ENCODE measurements at places on chromosomes 12 and 14.
A peak's percentile ranks its signal among the peaks of the same experiment; 100 is the strongest.

DNA sequence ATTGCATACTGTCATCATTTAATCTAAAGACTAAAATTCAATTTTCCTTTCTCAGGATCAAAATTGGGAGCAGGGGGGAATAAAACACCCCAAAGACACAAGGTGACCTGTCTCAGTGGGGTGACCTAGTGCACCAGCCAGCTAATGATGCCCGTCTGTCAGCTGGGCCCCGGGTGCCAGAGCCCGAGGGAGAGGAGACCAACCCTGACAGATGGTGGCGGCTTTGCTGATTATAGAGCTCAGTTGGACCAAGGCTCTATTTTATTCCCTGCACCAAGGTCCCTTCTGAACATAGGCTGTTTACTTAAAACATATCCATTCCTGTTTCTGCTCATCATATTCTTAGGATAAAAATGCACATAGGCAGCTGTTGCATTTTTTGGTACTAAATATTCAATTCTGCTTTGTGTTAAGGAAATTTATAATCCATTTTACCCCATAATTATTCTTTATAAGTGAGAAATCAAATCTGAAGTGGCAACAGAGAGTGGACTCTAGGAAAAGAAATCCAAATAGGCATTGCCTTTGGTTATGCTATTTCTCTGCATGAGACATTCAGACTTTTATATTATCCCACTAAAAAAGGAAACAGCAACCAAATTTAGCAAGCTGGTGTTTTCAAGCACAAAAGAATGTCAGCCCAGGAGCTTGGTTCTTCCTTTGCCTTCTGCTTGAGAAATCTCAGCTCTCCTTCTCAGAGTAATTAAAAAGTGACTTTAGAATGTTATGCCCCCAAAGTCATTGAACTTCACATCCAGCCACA, 96.8 kb upstream of the IFNG-AS1 start:
- DNase-seq: peak; percentile 73

GRCh38 chr12:107492393-107493134, 193.0 kb upstream of the PWP1 start:
- no peak for DNase-seq

DNA sequence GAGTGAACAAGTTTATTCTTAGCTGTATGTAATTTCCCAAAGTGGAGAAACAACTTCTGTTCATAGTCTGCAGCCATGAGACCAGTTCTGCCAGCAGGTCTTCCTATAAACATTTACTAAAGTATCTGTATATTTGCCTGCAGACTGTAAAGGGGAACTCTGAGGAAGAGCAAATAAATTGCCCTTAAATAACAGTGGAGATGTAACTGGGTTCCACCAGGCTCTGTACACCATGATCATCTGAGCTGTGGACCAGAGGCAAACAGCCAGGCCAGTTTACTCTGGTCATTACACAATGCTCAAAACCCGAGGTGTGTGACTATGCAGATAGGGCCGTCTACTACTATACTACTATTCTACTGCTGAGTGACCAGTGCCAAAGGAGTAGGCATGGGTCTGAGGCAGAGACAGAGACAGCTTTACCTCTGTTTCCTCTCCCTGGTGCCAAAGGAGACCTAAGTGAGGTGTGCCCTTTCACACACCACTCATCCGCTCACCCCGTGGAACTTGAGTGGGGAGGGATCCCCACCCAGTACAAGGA, 21.1 kb upstream of the CERS5 start:
- peak; percentile 50 for DNase-seq

- no peak for DNase-seq
Measured at GRCh38 chr12:71036526-71036925, 116.0 kb upstream of the PTPRR start.

- no peak for DNase-seq
Measured at GRCh38 chr12:26226122-26226521, 30.7 kb downstream of the SSPN start.

DNA sequence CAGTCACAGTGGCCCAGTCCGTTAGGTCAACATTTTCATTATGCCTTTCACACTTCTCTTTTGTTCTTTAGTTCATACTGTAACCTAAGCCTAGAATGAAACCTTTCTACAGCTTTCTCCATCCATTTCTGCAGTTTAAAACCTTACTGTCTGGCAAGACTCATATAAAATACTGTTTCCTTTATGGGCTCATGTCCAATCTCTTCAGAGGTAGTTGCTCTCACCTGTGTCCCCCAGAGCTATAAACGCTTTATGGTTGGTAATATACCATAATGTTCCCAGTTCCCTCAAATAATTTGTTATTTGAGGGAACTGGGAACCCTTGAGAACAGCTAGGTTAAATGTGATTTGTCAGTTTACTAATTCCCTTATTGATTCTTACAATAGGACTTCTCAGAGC, 83.0 kb downstream of the SRGAP1 start:
- DNase-seq: no peak

DNA sequence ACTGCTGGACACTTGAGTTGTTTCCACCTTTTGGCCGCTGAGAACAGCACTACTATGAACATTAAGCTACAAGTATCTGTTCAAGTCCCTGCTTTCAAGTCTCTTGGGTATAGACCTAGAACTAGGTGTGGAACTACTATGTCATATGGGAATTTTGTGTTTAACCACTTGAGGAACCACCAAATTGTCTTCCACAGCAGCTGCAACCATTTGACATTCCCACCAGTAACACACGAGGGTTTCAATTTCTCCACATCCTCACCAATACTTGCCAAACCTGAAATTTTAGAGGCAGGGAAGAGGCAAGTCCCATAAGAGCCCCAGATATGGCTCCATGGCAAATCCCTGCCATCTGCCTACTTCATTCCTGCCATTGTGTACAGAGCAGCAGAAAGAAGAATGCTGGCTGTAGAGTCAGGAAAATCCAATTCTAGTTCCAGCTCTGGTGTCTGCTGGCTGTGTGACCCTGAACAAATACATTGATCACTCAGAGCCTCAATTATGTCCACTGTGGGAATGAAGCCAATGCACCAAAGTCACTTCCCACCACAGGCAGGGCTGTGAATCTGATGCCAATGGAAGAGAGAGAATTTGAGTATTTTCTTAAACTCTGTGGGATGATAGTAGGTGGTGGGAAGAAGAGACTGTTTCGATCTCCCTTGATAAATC, 17.8 kb downstream of the PITPNM2 start:
- no peak for DNase-seq

All from spinal cord (tissue), 10 donors.